Pancreas (tissue), 10 donors: ENCODE measurements at places on chromosomes 6 and 20.

DNA sequence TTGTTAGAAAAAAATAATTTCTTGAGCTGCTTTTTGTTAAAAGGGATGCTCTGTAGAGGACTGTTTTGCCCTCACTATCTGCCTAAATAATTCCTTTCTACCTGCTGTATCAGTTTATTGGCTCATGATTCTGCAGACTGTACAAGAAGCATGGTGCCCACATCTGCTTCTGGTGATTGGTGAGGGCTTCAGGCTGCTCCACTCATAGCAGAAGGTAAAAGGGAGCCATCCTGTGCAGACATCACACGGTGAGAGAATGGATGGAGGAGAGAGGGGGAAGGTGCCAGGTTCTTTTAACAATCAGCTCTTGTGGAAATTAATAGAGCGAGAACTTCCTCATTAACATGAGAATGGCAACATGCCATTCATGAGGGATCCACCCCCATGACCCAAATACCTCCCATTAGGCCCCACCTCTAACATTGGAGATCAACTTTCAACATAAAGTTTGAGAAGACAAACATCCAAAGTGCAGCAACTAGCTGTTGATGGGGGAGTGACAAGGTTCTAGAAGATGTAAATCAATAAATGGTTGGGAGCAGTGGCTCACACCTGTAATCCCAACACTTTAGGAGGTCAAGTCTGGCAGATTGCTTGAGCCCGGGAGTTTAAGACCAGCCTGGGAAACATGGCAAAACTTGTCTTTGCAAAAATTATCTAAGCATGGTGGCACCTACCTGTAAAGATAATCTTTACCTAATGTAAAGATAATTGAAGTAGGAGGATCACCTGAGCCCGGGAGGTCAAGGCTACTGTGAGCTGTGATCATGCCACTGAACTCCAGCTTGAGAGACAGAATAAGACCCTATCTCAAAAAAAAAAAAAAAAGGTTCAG is 15.7 kb upstream of the AHCY start:
- DNase-seq: no peak

DNA sequence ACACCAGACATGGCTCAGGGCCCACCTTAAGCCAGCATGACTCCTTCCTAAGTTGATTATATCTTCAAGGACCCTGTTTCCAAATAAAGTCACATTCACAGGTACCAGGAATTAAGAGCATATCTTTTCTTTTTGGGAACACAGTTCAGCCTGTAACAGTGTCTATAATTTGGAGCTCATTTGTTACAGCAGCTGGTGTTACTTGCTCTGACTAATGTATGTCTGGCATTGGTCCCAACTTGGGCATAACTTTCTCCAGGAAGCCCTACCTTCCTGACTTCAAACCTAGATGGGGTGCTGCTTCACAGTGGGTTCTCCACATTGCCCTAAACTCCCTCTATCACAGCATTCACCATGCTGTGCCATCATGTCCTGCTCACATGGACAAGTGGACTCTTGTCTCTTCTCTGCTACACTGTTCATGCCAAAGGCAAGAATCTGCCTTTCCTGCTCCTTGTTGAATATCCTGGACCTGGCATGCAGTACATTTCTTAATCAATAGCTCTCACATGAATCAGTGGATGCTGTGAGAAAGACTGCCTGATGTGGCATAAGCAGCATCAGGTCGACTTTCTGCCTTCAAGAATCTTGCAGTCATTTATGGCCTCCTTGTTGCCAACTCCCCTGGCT is 117.4 kb upstream of the FOXA2 start:
- DNase-seq: no peak

DNA sequence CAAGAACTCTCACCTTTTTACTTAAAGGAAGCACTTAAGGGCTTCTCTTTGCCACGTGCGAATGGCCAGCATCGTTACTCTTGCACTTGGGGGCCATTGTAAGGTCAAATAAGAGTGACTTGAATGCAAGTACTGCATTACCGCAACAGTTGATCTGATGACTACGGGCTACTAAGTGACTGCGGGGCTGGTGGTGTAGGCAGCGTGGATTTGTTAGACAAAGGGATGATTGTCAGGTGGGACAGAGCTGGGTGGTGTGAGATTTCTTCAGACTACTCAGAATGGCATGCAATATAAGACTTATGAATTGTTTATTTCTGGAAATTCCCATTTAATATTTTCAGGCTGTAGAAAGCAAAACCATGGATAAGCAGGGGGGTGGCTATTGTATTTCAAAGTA is 199.7 kb upstream of the UST start:
- no peak for DNase-seq

- no peak for DNase-seq
These were observed 6.1 kb downstream of the RIN2 start for GRCh38 chr20:19764207-19764606.

DNA sequence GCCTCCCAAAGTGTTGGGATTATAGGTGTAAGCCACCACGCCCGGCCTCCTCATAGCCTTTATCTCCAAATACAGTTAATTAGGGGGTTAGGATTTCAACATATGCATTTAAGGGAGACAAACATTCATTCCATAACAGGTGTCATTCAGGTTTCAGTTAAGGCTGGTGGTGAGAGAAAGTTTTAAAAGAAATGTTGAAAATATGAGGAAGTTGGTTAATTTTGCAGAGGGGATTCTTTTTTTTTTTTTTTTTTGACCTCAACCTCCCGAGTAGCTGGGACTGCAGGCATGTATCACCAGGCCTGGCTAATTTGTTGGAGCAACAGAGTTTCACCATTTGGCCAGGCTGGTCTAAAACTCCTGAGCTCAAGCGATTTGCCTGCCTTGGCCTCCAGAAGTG is 12.5 kb upstream of the EBF4 start:
- DNase-seq: no peak

- peak; percentile 82 for DNase-seq
These were observed at the start of gene ATP9A for GRCh38 chr20:51767867-51768758. ATP9A (minus strand) TSS chr20:51768390; CDS start chr20:51768369, 21 bp downstream.

DNA sequence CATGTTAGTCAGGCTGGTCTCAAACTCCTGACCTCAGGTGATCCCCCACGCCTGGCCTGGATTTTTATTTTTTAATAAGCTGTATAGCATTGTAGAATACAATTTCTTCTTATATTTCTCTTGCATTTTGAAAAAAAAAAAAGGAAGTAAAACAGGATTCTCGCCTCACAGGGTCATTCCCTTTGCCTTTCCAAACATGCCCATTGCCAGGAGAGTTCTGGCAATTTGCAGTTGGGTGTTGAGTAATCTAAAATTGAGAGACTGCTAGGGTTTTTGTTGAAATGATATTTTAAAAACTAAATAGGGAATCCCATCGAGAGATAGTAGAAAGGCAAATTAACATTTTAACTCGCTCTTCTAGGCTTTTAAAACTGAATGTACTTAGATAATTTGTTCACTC is 196.1 kb downstream of the JARID2 start:
- no peak for DNase-seq

GRCh38 chr20:49915380-49916145 is at the start of gene SPATA2:
SPATA2 (minus strand) TSS chr20:49915529; CDS start chr20:49908490, 7,039 bp downstream.
- DNase-seq: peak; percentile 96

DNA sequence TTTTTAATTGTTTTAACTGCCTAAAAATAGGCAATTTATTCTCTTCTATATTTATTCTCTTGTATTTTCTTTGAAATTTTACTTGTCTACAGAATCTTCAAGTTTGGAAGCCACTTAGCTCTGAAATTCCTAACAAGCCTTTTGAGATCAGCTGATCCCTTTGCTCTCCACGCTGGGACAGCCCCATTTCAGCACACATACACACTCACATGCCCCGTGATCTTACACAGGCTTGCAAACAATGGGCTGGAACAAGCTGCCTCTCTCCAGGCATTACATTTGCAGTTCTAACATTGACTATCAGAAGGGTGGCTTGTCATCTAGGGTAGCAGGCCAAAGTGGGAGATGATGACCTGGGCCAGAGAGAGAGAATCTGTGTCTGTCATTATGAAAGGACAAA is 62.1 kb upstream of the RAB32 start:
- no peak for DNase-seq

GRCh38 chr6:37347670-37348111 is 6.1 kb upstream of the RNF8 start:
- no peak for DNase-seq

DNA sequence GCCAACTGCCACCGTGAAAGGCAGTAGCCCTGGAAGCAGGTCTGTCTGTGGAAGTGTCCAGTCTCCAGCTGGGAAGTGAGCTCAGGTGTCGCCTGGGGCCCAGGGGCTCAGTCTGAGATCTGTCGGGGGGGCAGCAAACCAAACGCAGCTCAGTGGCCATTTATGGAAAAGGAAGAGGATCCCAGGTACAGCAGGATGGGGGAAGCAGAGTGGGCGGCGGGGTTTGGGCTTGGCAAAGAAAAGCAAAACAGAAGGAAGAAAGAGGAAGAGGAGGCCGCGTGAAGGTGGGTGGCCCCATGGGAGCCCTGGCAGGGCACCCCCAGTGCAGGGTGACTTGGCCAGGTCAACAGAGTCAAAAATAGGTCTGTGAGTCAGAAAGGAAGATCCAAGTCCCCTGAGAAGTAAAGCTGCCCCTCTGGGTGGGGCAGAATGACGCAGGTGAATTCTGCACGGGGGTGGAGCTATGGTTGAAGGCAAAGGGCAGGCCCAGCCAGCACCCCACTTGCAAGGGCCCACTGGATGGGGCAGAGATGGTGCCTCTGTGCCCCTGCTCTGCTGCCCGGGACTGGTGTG is 5.3 kb downstream of the PXDC1 start:
- no peak for DNase-seq

GRCh38 chr20:63016514-63017075 is 9.8 kb upstream of the BHLHE23 start:
- no peak for DNase-seq

GRCh38 chr6:37546141-37546871 is 46.6 kb upstream of the CCDC167 start:
- no peak for DNase-seq

- DNase-seq: no peak
These were observed 2.6 kb upstream of the BPIFB6 start for GRCh38 chr20:33028875-33029274.

DNA sequence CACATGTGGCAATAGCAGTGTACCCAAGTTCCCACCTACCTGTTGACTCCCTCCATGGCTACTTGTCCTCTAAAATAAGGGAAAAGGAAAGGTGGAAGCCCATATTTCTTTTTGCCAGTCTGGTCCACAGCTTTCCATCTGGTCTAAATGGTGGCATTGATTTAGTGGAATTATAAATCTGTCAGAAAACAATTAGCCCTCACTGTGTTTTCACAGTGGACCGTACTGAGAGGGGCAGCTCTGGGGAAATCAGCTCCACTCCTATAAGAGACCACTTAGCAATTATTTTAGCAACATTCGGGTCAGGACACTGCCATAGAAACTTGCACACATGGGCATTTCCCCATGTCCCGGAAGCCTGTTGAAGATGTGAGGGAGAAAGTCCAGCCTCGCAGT is 653.4 kb upstream of the MARCKS start:
- no peak for DNase-seq

- DNase-seq: peak; percentile 63
These were observed 128.0 kb downstream of the RIN2 start for GRCh38 chr20:19885939-19886660.

GRCh38 chr6:21885532-21886114 is 292.1 kb downstream of the SOX4 start:
- DNase-seq: no peak

DNA sequence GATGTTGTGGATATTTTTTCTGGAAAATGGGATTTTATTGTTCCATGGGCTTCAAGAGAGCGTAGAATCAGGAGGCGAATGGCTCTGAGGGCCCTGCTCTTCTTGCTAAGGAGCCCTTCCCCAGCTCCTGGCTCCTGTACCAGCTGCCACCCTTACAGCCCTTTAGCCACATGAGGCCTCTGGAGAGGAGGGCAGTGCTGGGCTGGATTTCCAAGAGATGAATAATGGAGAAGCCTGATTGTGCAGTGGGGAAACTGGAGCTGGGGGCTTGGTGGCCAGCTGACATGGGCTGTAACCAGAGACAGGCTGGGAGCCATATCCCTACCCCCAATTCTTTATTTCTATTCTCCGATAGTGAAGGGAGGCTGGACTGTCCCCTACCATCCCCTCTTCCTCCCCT is 9.2 kb downstream of the LRRC73 start:
- no peak for DNase-seq

DNA sequence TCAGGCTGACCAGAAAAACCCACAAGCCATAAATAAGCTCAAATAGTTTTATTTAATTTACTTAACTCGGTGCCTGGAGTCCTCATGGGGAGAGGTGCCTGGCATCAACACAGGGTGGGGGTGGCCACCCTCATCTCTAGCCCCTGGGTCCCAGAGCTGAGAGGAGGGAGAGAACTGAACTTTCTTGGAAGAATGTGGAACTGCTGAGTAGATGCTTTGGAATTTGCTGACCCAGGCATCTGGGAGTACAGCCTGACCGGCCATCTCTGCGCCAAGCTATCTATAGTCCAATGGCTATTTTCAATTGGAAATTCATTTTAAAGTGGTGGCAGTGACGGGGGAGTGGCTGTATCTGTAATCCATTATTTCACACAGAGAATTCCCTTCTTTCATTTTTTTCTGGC is 104.8 kb downstream of the CDH26 start:
- DNase-seq: no peak

DNA sequence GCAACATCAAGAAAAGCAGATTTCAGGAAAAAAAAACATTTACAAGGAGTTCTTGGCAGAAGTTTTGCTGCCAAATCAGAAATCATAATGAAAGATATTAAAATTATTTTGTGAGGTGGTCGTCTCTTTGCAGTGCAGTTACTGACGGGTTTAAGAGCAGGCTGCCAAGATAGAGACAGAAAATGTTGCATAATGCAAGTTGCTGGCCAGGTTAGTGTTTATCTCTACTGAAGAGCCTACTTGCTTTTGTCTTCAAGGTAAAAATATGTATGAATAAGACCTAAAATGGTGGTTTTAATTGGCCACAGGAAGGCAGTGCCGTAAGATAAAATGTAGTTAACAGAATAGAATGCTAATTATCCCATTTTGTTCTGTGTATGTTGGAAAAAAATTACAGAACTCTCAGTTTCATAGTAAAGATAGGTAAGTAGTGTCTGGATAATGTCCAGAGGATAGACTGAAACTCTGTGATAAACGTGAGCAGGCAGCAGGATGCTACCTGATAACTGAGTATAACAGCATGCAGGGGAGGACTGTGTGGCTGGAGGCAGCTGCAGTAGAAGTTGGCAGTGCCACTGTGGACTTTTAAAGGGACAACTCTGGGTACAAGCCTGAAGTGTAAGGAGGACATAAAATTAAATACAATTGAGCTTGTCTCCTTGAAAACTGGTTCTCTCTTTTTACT is 13.9 kb downstream of the FOXO3 start:
- no peak for DNase-seq

DNA sequence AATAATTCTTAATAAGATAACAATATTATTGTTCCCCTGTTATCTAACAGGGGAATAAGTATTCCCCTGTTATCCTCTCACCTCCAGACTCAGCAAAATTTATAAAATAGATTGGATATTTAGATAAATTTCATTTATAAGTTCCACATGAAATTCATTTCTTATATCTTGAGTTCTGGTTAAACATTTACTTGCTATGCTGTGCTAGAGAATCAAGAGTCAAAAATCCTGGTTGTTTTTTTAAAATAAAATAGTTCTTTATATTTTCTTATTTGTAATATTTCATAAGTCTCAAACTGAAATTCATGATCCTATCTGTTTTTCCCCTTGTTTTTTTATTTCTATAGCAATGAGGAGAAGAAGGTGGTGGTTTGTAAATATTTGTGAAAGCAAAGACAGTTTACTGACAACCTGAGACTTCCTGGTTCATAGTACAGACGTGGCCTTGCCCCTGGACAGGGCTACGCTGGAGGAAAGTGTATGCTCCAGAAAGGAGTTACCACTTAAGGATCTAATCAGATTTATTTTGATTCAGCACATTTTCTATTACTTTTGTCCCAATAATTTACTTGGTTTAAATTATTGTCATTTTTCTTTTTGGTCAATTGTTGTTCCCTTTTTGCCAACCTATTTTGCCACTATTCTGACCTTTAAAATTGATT is 37.8 kb upstream of the MARCKS start:
- DNase-seq: peak; percentile 55
